Breast epithelium (tissue), 4 donors: ENCODE measurements at places on chromosomes 3 and 15.

- DNase-seq, result no peak
Observed at GRCh38 chr3:52917044-52917443, 19.7 kb upstream of the STIMATE start.

- DNase-seq, result no peak
Observed at GRCh38 chr3:179177611-179178010, 29.5 kb downstream of the PIK3CA start.

DNA sequence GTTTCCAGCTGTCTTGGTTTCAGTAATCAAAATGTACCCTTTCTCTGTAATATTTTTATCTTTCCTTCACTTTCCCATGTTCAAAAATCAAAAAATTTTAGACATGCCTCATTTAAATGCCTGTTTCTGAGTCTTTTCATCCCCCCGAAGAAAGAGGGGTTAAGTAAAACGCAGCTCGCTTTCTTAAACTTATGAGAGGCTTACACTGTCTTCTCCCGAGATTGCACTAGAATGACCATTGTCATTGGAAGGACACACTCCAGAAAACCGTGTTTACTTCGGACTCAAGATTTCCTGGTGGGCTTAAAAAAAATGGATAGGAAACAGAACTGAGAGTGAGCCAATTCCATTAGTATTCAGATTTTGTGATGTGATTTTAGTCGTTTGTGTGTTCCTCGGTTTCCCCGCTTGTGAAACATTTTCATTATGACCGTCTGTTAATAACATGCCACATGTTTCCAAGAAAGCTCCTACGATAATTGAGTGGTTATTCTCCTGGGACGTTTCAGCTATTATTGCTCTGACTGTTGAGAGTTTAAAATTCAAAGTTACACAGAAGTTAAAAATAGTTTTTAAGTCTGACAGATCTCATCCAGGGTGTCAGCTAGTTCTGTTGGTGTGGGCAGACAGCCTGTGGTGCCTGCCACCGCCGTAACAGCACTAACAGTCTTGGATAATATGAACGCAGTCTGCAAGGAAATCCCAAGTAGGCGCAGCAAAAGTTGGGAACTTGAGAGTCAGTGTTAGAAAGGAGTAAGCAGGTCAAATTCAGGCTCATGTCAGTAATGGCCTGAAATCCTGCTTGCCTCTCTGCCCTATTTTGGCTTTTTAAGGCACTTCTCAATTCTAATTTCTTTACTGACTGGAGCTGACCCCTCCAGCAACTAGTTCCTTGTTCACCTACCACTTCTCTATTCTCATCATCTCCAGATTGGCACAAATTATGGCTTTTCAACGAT, 1.5 kb downstream of the CRYBG3 start:
- no peak for DNase-seq

- DNase-seq, result no peak
Observed at GRCh38 chr3:195794708-195795107, 17.0 kb downstream of the MUC4 start.

- no peak for DNase-seq
Observed at GRCh38 chr3:159770998-159771397, 217.6 kb upstream of the IL12A start.

GRCh38 chr3:71628522-71628921, 45.0 kb upstream of the FOXP1 start:
- DNase-seq, result no peak

GRCh38 chr3:47019201-47019600, 39.7 kb downstream of the NBEAL2 start:
- DNase-seq, result no peak

- DNase-seq, result no peak
Observed at GRCh38 chr3:88742106-88742505, 365.3 kb upstream of the EPHA3 start.

GRCh38 chr3:141410408-141410807, 42.1 kb downstream of the ZBTB38 start:
- DNase-seq, result no peak

DNA sequence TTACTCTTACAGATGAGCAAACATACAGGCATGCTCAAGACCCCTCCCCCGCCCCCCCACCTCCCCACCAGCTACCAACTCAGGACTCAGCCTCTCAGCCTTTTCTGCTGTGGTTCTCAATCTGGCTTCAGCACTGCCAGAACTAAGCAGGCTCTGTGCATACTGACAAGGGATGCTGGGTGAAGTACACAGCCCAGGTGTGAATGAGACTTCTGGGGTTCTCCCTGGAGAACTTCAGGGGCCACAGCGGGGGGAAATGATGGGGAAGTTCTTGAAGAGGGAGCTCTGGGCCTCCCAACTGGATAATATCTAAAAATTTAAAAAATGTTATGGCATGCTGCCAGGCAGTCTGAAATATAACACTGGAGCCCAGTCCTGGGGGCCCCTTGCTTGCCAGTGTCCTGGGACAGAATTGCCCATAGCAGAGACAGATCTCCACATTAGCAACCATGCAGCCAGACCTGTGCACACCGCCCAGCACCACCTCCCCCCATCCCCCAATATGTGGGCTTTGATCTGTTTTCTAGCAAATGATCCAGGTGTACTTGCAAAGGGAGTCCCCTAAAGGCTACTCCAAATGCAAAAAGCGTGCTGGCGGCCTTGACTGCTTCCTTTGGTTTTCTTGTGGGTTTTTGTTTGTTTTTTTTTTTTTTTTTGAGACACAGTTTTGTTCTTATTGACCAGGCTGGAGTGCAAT, 41.4 kb downstream of the PGPEP1L start:
- DNase-seq, result no peak

DNA sequence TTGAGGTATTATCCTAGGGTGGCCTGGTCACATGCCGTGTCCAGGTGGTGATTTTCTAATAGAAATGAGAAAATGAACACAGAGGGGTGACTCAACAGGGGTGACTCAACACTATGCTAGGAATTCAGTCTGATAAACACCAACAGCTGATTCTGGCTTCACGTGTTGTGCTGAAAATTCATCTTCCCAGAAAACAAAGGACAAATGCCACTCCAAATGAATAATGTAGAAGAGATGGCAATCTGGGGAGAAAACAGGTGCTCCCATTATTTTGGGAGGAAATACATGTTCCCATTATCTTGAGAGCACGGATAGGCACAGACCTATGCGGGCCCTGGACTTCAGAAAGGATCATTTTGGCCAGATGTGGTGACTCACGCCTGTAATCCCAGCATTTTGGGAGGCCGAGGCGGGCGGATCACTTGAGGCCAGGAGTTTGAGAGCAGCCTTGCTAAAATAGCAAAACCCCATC, 101.2 kb upstream of the MEX3B start:
- DNase-seq, result no peak

DNA sequence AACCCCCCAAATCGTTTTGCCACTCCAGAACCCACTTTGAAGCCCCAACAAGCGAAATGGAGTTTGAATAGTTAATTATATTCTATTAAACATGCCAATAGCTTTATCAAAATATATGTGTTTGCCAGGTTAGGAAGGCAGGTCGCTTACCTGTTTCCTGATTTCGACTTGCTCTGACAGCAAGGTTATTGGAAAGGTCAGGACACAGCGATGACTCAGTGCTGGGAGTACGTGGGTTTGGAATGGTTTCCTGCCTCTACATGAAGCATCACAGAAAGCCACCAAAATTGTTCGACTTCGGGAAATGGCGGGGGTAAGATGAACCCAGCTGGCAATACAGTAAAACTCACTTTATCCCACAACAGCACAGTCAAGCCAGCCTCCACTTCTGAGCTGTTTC, 135.6 kb upstream of the ABI3BP start:
- DNase-seq, result no peak

- no peak for DNase-seq
Observed at GRCh38 chr15:58584789-58585461, 153.1 kb downstream of the LIPC start.

GRCh38 chr3:99833617-99834205, 16.0 kb downstream of the CMSS1 start:
- no peak for DNase-seq

DNA sequence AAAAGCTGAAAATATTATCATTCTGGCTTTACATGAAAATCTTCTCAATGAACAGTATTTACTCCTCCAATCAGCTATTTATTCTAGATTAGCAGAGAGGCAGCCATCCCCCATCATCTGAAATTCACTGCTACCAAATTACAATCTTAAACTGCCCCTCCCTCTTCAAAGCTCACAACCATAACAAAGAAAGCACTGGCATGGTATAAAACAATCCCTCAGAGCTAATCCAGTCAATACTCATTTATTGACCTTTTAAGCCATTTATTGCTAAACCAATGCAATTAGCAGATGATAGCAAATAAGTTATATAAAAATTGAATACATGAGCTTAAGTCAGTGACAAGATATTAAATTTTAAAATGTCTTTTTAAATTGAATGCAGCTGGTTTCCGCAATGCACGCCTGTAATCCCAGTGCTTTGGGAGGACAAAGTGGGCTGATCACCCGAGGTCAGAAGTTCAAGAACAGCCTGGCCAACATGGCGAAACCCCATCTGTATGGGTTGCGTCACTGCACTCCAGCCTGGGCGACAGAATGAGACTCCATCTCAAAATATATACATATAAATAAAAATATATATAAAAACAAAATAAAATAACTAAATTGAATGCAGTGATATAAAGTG, 12.1 kb downstream of the SLC4A7 start:
- DNase-seq, result no peak

GRCh38 chr3:3353153-3353552, 173.7 kb upstream of the CRBN start:
- no peak for DNase-seq

DNA sequence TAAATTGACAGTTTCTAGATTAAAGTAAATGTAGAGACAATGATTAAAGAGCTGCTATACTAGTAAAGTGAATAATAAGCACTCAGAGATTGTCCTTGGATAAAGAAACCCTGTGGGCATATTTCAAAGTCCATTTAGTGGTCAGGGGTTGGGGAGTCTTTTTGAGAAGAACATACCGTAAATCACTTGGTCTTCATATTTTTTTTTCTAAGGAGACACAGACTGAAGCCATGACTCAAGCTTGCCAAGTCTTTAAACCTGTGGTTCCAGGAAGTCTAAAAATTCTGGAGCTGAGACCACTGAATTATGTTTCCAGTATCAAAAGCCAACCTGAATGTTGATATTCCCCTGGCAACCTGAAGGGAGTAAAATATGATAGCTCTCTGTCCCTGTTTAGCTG, 171.0 kb downstream of the TPRG1 start:
- no peak for DNase-seq

DNA sequence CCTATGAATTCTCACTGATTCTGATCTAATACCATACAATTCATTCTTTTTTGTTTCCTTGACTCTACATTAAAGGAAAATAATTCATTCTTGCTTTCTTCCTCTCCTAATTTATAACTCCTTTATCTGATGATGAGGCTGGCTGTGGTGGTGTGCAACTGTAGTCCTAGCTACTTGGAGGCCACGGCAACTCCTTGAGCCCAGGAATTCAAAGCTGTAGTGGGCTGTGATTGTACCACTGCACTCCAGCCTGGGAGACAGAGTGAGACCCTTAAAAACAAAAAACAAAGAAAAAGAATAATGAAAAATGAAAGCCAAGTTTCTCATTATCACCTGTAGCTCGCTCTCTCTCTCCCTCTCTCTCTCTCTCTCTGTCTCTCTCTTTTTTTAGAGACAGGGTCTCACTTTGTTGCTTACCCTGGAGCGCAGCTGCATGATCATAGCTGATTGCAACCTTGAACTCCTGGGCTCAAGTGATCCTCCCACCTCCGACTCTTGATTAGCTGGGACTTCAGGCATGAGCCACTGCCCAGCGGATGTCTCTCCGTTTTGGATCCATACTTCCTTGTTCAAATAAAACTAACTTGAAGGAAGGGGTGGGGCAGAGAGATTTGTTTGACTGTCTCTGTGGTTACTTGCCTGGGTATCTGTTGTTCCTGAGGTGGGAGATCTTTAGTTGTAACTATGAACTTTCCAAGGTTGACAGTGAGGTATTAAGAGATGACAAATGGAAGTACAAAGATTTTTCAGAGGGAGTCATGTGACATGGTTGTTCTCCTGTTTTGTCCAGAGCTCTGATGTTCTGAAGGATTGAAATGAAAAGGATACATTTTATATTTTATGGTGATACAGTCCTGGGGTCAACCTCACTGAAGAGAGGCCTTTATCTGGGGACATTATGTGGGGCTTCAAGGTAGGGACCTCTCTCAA, 46.9 kb downstream of the STARD9 start:
- no peak for DNase-seq

DNA sequence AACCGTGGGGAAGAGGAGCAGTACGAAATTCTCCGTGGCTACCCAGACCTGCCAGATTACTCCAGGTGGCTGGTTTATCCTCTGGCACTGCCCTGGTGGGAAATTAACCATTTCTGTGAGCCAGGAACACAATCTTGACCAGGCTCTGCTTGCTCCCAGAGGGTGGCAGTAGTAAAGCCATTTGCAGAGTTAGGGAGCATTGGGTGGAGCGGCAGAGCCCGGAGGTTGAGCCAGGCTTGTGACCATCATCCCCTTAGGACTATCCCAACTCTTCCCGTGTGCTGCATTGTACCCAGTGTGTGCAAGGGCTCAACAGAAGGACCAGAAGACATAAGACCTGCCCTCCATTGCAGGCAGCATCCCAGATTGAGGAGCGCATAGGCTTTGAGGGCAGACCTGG, 5.3 kb downstream of the KNG1 start:
- DNase-seq, result no peak

GRCh38 chr15:82963471-82964341, 11.2 kb upstream of the HOMER2 start:
- no peak for DNase-seq

GRCh38 chr3:183837390-183837789, 12.0 kb upstream of the MAP6D1 start:
- DNase-seq, result no peak

DNA sequence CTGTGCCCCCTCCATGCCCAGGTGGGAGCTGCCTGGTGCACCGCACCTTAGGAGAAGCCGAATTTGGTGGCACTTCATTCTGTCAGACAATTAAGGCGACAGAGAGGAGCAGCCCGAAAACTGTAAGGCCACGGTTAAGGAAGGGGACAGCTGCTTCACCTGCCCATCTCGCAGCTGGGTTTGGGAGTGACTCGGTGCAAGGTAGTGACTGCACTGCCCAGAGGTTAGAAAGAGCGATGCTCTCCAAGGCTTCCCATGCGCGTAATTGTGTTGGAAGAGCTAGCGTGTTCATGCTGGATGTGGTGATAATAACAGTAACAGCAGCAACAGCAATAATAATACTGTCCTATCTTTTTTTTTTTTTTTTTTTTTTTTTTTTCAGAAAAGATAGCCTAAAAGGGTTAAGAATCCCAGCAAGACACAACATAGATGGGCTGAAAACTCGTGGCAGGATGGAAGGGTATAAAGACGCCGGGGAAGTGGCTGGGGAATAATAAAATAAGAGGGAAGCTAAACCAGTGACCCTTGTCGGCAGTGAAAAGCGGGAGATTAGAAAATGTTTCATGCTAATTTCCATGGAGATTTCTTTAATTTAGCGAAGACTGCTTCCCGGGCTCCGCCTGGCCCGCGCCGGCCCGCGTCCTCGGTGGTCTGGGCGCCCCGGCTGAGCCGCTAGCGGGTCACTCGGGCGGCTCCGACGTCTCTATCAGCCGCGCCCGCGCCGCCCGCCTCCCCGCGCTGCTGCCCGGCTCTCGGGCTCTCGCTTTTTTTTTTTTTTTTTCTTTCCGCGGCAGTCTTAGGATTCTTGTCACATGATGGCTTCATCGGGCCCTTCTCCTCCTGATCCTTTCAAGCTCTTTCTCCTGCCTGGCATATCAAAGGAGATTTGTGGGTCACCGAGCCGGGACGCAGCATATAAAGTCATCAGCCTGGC, 617.1 kb downstream of the NR2F2 start:
- no peak for DNase-seq

GRCh38 chr3:36763850-36764703, at the start of gene DCLK3:
TSS of gene DCLK3 (minus strand) at chr3:36764553. CDS start at chr3:36764263, 290 bp downstream.
- no peak for DNase-seq

GRCh38 chr3:138347960-138348753, at the start of gene MRAS:
TSS of gene MRAS (plus strand) at chr3:138348579. CDS start at chr3:138372884, 24,305 bp downstream.
- peak; percentile 69 for DNase-seq
